ENCODE measurements at places on chromosomes 1 and 21.
A peak's percentile ranks its signal among the peaks of the same experiment; 100 is the strongest.

- peak; percentile 43 for DNase-seq
Observed at GRCh38 chr1:226737819-226738420, 1.2 kb downstream of the ITPKB start.

DNA sequence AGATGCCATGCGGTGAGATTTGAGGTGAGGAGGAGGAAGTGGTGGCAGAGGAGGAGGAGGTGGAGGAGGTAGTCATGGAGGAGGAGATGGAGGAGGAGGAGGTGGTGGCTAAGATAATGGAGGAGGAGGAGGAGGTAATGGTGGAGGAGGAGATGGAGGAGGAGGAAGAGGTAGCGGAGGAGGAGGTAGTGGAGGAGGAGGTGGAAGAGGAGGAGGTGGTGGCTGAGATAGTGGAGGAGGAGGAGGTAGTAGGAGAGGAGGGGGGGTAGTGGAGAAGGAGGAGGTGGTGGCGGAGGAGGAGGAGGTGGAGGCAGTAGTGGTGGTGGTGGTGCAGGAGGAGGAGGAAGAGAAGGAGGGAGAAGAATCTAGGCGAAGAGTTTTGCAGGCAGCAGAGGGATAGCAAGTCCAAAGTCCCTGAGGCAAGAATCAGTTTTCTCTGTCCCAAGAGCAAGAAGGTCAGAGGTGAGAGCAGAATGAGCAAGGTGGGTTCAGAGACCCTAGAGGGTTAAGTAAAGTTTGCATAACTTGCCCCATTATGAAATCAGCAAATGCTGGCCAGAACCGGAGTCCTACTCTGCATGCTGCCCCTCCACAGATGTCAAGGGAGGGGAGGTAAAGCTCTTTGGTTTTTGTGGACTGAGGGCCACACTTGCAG, 38.9 kb upstream of the GNPAT start:
- no peak for DNase-seq

- no peak for DNase-seq
Observed at GRCh38 chr1:216721062-216721461, 2.2 kb downstream of the ESRRG start.

- no peak for DNase-seq
Observed at GRCh38 chr1:83697220-83697619, 301.7 kb downstream of the TTLL7 start.

DNA sequence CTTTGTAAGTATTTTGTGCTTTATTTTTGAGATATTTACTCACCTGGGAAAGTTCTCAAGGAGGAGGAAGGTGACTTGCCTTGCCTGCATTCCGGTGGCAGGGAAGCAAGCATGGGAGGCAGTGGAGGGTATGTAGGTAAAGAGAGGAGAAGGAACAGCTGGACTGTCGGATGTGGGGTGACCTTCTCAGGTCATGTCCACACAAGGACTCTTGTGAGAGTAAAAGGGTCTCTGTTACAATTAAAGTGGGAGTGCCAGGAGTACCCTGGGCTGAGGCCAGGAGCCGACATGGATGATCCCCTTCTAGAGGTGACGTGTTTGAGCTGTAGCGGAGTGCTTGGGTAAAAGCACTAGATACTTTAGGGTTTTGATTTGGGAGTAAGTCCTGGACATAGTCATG, 25.0 kb downstream of the UBE4B start:
- no peak for DNase-seq

DNA sequence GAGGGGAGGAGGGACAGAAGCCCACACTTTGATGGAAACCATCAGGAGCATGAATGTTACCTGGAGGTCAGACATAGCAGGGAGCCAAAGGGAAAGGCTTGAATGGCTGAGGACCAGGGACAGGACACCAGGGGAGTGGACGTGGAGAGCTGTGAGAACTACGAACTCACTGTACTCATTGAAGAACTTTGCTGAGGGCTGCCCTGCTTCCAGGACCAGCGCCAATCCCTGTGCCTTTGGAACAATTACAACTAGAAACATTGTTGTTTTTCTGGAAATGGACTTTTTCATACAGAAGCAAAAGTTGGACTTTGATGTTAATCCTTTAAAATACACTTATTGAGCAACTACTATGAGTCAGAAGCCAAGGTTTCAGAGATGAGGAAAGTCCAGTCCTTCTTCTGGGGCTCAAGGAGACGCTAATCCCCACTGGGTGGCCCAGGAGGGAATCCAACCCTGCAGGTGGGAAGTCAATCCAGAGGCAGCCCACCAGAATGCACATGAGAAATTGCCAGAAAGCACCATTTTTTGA, 12.9 kb downstream of the TSPAN2 start:
- no peak for DNase-seq

DNA sequence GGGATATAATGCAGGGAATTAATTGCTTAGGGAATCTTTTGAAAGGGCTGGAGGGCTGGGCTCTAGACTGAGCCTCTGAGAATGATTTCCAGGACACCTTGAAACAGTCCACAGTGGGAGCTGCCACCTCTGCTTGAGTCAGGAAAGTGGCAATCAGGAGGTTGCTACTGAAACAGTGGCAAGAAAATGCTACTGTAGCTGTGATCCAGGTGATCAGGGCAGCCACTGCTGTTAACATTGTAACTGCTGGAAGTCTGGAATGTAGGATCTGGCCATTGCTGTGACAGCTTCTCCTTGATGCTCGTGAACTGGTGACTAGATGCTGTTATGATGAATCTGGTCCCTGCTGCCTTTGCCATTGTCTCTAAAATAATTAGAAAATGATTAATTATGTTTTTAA, 12.8 kb downstream of the MAGI3 start:
- DNase-seq: no peak

GRCh38 chr1:196009362-196009761, 598.9 kb downstream of the KCNT2 start:
- DNase-seq: no peak

DNA sequence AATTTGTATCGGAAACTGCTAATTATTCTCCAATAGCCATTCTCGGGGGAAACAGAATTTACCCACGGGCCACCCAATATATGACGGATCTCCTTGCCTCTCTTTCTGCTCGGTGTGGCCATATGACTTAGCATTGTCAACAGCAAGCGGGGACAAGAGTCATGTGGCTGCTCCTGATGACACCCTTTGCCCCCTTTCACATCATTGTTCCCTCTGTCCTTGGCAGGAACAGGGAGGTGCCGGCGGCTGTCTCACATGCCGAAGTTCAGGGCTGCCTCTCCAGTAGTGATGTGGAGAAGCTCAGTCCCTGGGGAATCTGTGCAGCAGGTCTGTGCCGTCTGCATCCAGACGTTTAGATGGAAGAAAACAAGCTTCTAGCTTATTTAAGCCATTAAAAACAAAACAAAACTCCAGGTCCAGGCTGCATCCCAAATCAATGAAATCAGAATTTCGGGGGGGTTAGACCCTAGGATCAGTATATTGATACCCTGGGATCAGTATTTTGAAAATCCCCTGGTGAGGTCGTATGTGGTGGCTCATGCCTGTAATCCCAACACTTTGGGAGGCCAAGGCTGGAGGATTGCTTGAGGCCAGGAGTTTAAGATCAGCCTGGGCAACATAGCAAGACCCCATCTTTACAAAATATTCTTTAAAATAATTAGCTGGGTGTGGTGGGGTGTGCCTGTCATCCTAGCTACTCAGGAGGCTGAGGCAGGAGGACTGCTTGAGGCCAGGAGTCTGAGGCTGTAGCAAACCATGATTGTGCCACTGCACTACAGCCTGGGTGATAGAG, 10.8 kb downstream of the MYOM3 start:
- no peak for DNase-seq

- DNase-seq: no peak
Observed at GRCh38 chr1:52474807-52475206, 70.4 kb downstream of the PRPF38A start.

DNA sequence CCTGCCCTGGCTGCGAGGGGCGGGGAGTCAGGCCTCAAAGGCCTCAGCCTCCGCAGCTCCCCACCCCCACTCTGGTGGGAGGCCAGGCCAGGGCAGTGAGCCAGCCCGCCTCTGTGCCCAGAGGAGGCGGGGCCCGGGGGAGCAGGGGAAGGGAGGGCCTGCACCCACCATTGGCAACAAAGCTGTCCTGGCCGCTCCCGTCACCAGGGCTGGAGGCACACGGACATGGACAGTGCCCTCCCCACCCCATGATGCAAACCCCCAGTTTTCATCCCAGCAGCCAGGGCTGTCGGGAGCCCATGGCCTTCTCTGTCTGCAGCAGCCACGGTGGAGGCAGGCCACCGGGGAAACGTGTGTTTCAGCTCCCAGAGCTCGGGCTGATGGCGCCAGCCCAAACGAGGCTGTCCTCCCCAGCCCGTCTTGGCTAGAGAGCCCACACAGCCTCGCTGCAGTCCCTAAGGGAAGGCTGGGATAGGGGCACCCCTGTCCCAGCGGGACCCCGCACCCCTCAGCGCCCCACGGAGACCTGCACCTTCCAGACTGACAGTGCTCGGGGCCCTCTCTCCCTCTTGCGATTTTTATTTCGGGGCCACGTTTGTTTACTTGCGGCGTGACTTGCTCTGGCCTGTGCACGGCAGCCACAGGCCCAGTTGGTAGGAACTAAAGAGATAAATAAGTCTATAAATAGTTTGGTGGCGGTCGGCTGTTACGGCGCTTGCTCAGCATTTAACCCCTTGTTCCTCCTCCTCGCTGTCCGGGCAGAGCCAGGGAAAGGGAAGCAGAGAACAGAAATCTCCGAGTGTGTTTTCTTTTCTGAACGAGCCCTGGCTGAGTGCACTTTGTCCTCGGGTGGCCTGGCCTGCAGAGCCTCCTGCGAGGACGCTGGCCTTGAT, 101.8 kb downstream of the PRDM16 start:
- DNase-seq: peak; percentile 81

GRCh38 chr1:177126267-177126666, 38.2 kb downstream of the ASTN1 start:
- DNase-seq: no peak

DNA sequence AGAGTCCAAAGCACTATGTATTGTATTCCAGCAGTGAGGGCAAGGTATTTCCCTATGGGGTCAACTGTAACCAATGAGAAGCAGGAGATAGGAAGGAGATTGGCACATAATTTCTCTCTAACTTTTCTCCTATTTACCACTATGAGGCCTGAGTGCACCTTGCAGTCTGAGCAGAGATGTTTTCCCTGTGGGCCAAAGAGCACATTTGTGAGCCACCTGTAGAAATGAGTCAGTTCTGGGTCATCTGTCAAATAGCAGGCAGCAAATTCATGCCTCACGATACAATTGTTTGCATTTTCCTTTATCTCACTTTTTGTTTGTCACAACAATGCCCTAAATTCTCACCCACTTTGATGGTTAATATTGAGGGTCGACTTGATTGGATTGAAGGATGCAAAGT, 547.2 kb upstream of the NCAM2 start:
- no peak for DNase-seq

- DNase-seq: no peak
Observed at GRCh38 chr1:81800695-81801650, at the start of gene ADGRL2. Gene ADGRL2 (plus strand): TSS chr1:81800934. CDS start chr1:81836985, 36,051 bp downstream.

GRCh38 chr1:167200749-167201148, 19.9 kb upstream of the POU2F1 start:
- DNase-seq: no peak

DNA sequence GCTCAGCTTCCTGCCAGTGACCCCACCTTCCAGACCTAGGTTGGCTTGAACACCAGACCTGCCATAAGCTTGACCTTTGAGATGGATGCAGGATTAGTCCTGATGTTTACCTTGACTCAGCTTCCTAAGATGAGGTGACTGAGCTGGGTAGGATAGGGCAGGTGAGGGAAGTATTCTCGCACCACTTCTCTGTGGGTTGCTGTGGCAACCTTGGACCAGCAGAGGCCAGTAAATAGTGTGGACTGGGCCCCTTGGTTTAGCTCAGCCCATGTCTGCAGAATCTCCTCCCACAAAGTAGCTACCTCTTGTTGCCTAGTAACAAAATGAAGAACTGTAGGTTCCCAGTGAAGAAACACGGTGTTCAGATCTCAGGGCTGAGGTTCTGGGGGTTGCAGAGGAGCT, 8.4 kb downstream of the RPS6KA1 start:
- DNase-seq: peak; percentile 65

DNA sequence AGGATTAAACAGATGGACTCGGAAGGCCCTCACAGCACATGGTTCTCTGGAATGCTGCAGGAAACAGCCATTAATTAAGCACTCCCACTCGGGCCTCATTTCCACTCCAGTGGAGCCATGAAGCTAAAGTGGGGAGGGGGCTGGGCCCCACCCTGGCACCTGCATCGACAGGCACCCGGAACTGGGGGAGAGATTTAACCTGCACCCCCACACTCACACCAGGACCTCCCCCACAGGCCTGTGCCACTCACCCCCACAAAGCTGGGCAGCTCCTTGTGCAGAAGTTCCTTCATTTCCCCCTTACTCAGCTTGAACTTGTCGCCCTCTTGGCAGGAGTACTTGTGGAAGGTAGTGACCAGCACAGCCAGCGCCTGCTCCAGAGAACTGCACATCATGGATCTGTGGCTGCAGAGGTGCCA, 2.2 kb downstream of the S100A2 start:
- DNase-seq: peak; percentile 60

- no peak for DNase-seq
Observed at GRCh38 chr1:95309031-95309471, 75.0 kb downstream of the RWDD3 start.

- DNase-seq: peak; percentile 4
Observed at GRCh38 chr1:24987875-24988557, 57.9 kb upstream of the RUNX3 start.

- DNase-seq: no peak
Observed at GRCh38 chr1:170808216-170808885, 127.0 kb upstream of the MROH9 start.

- DNase-seq: no peak
Observed at GRCh38 chr1:59396387-59396786, 99.5 kb downstream of the FGGY start.

DNA sequence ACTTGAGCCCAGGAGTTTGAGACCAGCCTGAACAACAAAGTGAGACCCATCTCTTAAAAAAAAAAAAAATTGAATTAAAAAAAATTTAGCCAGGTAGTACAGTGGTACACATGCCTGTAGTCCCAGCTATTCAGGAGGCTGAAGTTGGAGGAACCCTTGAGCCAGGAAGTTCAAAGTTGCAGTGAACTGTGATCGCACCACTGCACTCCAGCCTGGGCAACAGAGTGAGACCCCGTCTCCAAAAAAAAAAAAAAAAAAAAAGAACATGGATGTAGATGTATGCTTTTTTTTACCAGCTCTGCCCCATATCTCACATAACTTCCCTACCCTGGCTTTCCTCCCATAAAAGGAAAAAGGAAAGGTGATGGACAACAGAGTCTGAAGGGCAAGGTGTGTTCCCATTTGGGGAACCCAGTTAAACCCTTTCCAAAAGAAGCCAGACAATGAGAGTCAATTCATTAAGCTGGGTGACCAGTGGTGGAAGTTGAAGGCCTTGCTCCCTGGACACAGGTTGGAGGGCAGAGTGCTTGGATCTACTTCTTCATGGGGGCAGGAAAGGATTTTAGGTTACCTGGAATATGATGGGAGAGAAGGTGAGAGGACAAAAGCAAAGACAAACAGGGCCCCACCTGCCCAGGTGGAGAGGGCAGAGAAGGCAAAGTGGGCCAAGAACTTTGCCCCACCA, 2.9 kb downstream of the KRTCAP2 start:
- no peak for DNase-seq
